Esophagus mucosa (tissue), 1 donor: ENCODE measurements at places on chromosomes 7 and 10. TPM values are rescaled to one million over a fixed set of nuclear protein-coding genes. Genes with fewer than 3 reads are reported as not detected.

Gene TMEM106B
- 19.9 TPM for total RNA-seq

Gene ACTR3C
- 6.1 TPM for total RNA-seq

Gene OPALIN
- total RNA-seq: not detected

Gene TRPV5
- not detected for total RNA-seq
